Activated T-helper 17 cell treated with anti-CD3 and anti-CD28 coated beads, Interleukin-2, amount 50 U/mL, for 72 hours (primary cell): ENCODE measurements at places on chromosomes 7 and 10.

DNA sequence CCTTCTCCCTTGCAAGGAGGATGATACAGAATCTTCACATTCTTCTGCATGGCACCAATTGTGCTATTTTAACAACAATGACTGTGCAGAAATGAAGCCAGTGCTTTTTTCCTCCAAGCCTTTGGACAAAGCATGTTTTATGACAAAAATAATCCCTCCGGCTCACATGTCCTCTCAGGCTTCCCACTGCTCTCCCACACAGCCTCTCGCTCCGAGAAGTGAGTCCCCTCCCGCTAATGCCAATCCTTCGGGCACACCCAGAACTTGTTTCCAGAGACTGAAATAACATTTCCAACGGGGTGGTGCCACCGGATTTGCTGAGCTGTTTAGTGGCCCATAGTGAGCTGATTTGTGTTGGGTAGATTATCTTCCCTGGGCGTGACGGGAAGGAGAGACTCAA is 35.8 kb downstream of the RBM17 start:
- no peak for ATAC-seq

DNA sequence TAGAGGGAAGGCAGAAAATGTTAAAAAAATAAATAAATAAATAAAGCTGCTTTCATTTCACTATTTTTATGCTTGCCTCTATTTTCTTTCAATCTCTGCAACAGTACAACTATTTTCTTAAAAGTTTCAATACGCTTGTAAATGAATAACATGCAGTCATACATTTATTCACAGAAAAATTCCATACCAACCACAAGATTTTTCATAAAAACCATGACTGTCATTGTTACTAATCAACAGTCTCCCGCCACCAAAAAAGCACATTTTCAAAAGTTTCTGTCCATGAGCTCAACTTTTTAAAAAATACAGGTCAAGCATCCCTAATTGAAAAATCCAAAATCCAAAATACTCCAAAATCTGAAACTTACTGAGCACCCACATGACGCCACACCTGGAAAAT is 5.3 kb downstream of the PARD3 start:
- no peak for ATAC-seq

DNA sequence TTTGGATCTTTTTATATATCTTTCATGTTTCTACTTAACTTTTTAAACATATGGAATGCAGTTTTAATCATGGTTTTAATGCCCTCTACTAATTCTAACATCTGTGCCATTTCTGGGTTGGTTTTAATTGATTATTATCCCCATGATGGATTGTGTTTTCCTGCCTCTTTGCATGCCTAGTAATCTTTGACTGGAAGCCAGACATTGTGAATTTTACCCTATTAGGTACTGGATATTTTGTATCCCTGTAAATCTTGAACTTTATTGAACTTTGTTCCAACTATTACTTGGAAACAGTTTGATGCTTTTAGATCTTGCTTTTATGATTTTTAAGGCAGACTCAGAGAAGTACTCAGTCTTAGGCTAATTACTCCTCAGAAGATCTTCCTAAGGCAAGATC is 16.0 kb upstream of the RBM20 start:
- ATAC-seq = no peak

- ATAC-seq = no peak
These were observed 62.5 kb downstream of the ABI1 start for GRCh38 chr10:26798298-26798697.

DNA sequence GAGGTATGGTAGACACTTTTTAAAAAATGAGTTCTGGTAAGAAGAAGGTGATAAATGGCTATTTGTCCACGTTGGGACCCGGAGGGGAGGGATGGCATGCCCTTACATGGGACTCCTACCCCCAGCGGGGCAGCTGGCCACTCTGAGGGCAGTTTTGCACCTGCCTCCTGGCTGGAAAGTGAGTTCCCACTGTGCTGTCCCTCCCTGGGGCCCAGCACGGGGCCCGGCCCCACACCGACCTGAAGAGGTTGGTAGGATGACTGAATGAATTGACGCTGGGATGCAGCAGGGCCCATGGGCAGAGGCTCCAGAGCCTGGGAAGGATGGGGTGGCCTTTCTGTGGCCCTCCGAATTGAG is 601 bp upstream of the AEBP1 start:
- ATAC-seq = no peak
